ENCODE measurements at places on chromosomes 6 and 20.

GRCh38 chr6:104638841-104639290 is 220.9 kb downstream of the HACE1 start:
- no peak for DNase-seq

DNA sequence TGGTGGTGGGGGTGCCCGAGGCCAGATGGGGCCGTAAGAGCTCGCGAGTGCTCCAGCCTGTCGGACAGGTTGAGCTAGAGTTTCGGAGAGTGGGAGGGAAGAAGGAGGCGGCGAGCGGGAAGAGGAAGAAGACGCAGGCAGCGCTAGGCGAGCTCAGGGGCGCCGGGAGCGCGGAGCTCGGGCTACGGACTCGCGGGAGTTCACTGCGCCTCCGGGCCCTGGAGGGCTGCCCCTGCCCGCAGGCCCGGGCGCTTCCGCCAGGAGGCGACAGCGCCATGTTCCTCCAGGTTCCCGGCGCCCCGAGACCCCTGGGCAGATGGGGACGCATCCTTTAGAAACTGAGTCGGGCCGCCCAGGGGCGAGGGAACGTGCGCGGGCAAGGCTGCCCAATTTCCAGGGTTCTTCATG is 984 bp downstream of the TFAP2C start:
- DNase-seq: no peak

DNA sequence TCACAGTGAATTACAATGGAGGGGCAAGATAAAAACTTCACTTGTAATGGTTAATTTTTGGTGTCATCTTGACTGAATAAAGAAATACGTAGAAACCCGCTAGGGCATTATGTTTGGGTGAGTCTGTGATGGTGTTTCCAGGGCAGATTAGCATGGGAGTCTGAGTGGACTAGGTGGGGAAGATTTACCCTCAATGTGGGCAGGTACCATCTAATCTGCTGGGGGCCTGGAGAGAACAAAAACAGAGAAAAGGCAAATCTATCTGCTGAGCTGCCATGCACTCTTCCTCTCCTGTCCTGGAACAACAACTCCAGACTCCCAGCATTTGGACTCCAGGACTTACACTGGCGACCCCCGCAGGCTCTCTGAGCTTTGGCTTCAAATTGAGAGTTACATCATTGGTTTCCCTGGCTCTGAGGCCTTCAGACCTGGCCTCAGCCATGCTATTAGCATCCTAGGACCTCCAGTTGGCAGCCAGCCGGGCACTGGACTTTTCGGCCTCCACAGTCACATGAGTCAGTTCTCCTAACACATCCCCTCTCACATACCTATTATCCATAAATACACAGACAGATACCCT is 19.7 kb downstream of the NINL start:
- DNase-seq: no peak

- DNase-seq: no peak
These were observed 338.2 kb downstream of the SOX4 start for GRCh38 chr6:21931641-21932335.

All from DMS53 (cell line).